ENCODE measurements at places on chromosomes 2 and 18. TPM values are rescaled to one million over a fixed set of nuclear protein-coding genes. Genes with fewer than 3 reads are reported as not detected.

Gene GRHL1
- 0.11 TPM for total RNA-seq

Gene TMEM200C
- not detected for total RNA-seq

DNA sequence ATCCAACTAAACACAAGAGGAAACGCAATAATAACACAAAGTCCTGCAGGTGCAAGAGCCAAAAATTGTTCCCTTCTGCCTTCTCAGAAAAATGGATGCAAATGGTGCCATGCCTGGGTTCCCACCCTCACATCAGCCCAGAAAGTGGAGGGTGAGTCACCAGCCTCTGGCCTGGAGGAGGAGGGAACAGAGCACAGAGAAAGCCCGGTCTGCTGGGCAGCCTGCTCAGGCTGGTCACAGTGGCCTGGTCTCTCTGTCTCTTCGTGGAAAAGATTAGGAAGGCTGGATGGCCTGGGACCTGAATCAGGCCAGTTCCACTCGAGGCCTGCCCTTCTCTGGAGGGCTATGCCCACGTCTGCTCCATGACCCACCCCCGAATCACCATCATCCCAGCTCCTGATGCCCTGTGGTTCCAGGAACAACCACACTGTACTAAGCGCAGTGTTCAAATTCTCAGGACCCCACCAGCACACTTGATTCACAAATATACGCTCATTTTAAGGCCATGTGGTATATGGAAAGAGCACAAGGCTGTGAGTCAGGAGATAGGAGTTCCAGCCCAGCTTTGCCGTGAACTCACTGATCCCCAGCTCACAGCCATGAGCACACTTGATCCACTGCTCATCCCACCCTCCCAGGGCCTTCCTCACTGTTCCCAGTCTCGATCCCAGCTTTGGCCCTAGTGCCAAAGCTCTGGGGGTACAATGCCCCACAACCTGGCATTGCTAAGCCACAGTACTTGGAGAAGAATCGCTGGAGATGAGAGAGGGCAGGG, 82.1 kb downstream of the ZBTB7C start:
- peak; percentile 69 for DNase-seq

- DNase-seq: no peak
Measured at GRCh38 chr18:41939326-41939725, 15.7 kb upstream of the PIK3C3 start.

DNA sequence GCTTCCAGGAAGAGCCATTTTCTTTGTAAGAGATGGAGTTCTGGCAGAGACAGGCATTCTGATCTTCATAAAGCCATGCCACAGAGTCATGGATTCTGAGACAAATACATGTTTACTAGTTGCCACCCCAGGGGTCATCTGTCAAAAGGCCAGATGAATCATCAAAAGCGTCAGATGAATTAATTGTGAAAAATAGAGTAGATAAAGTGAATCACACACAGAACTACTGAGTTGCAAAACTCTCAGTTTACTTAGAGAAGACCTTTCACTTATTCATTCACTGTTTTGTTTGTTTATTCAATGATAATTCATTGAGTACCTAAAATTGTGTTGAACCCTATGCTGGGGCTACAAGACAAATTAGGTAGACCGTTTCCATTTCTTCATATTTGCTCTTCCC, 157.7 kb upstream of the SERPINE2 start:
- no peak for DNase-seq

- no peak for DNase-seq
Measured at GRCh38 chr2:218722419-218722818, 11.8 kb downstream of the TTLL4 start.

DNA sequence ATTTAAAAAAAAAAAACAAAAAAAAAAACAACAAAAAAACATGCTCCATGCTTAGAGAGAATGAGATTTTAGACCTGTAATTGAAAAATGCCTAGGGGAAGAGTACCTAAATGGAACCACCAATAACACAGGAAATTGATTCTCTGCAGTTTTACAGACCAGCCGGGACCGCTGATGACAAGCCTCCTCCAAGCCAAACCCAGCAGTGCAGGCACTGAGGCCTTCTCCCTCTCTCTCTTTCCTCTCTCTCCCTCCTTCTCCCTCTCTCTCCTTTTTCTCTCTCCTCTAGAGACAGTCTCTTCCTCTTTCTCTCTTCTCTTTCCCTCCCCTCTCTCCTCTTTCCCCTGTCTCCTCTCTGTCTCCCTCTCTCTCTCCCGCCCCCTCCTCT, 228.8 kb upstream of the COPS8 start:
- no peak for DNase-seq

DNA sequence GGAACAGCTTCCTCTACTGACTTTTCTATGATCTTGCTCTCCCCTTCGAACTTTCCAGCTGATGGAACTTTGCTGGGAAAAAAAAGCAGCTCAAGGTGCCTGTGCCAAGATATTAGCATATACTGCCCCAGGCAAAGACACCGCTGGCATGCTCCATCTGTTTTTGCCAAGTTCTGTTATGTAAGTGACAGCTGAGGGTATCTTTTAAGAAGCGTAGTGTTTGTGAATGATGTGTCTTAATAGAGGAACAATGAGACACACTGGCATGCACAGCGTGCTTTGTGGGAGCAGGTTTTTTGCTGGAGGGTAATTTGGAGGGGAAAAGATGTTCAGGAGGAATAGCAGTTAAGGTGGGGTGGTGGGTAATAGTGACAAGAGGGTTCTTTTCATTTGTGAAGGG, 47.8 kb downstream of the SLC4A3 start:
- no peak for DNase-seq

DNA sequence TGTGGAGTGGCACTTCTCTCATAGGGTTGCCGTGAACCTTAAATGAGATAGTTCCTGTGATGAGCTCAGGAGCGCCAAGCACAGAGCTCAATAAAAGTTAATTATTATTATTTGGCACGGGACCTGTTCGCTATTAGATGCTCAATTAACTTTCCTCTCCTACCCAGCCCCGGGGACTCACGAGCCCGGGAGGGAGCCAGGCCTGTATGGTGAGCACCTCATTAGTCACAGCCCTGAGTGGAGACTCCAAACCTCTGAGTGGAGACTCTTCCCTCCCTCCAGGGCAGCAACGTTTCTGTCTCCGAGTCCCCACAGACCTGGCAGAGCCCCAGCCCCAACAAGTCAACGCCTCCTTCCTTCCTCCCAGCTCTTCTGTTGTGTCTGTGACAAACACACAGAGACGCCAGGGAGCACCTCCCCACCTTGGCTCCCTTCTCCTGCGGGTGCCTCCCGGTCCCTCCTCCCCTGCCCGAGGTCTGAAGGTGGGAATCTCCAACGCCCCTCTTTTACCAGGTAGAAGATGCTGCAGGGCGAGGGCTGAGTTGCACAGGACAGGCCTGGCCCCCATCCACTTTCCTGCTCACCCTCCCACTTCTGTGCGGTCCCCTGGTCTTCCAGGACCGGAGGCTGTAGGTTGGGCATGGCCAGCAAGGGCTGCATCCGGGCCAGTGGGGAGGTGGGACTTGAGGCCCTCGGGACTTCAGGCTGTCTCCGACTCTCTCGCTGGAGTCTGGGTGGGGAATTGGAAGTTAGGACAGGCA, 52.7 kb upstream of the ODC1 start:
- DNase-seq: peak; percentile 52

Measured in HT1080 (cell line).